ENCODE measurements at places on chromosomes 7 and 10.

GRCh38 chr7:108118959-108119358, 11.2 kb downstream of the LAMB4 start:
- DNase-seq, result no peak

GRCh38 chr7:5214236-5214635, 24.2 kb downstream of the WIPI2 start:
- DNase-seq, result no peak

GRCh38 chr7:87000344-87000743, 59.1 kb downstream of the ELAPOR2 start:
- DNase-seq, result no peak

DNA sequence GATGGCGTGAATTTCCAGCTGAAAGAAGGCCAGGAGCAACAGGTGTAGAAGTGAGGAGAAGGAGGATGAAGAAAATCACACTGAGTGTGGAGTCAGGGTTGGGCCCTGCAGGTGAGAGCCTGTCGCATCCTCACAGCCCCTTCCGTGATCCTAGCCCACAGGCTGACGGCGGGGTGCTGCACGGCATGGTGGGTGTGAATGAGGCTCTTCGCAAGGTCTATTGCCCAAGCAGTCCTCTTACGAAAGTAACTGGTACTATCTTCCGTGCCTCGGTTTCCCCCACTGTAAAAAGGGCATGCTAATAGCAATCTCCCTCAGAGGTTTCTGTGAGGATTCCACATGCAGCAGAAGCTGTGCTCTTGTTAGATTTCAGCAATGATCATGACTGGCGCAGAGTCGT, 129.9 kb upstream of the TNS3 start:
- DNase-seq, result no peak

- DNase-seq, result no peak
Observed at GRCh38 chr10:127979566-127979965, 72.7 kb downstream of the PTPRE start.

- peak; percentile 24 for DNase-seq
Observed at GRCh38 chr7:151168003-151168786, 701 bp upstream of the GBX1 start.

Data from NCI-H446 (cell line).